CD14-positive monocyte (primary cell): ENCODE measurements at places on chromosomes 16 and 17. TPM values are rescaled to one million over a fixed set of nuclear protein-coding genes. Genes with fewer than 3 reads are reported as not detected.
A peak's percentile ranks its signal among the peaks of the same experiment; 100 is the strongest.

- DNase-seq: no peak
- H3K4me1 ChIP-seq: no peaks in the 10 kb centered on the region
- no peak overlapping the region for H3K27ac ChIP-seq
- H3K4me3 ChIP-seq: no peak overlapping the region
- no peaks in the 10 kb centered on the region for H3K27me3 ChIP-seq
- peaks cover 31% of the 10 kb centered on the region for H3K36me3 ChIP-seq
Observed at GRCh38 chr16:11169641-11170040, 86.4 kb downstream of the SOCS1 start.

GRCh38 chr17:29155966-29156338 is 24.2 kb downstream of the MYO18A start:
- peaks cover 33% of the 10 kb centered on the region for H3K4me1 ChIP-seq
- no peaks in the 10 kb centered on the region for H3K27me3 ChIP-seq
- H3K27ac ChIP-seq: peak overlapping the region; percentile 73

GRCh38 chr16:2924901-2925755 is 13.4 kb downstream of the FLYWCH1 start:
- no peak overlapping the region for H3K27ac ChIP-seq
- no peaks in the 10 kb centered on the region for H3K27me3 ChIP-seq
- no peak overlapping the region for H3K4me3 ChIP-seq
- no peak for DNase-seq

DNA sequence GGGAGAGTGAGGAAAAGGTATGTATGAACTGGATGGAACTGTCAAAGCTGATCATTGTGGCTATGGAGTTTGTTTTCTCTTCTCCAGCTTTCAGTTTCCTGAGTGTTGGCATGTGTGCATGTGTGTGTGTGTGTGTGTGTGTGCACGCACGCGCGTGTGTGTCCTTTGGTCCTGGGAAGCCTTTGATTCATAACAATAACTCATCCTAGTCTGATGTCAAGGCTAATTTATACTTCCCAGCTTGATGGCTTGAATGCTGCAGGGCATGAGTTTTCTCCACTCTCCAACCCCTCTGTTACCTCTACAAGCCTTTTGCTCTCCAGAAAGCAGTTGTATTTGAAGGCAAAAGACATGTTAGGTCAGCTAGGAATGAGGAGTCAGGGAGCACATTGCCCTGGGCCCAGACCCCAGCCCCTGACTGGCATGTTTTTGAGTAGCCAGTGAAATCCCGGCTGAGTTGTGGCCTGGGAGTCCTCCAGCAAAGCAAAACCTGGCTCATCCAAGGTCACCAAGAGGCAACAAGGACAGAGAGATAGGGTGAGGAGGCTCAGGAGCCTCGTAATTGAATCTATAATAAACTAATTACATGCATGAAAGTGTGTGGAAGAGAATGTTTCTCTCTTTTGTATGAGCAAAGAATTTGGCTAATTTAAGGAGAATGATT is 8.9 kb upstream of the CDC42EP4 start:
- H3K27me3 ChIP-seq: no peaks in the 10 kb centered on the region
- no peaks in the 10 kb centered on the region for H3K36me3 ChIP-seq
- no peak for DNase-seq
- H3K27ac ChIP-seq: no peak overlapping the region
- H3K4me1 ChIP-seq: no peaks in the 10 kb centered on the region

MILR1 gene
- polyA plus RNA-seq: 72.0 TPM

HSF4 gene
- polyA plus RNA-seq: not detected

ADAD2 gene
- not detected for polyA plus RNA-seq

MRPL38 gene
- 27.8 TPM for polyA plus RNA-seq

ZACN gene
- polyA plus RNA-seq: not detected

ZP2 gene
- polyA plus RNA-seq: not detected

UBE2G1 gene
- 29.3 TPM for polyA plus RNA-seq

TP53TG3B gene
- polyA plus RNA-seq: not detected
